T-helper 9 cell (primary cell): ENCODE measurements at places on chromosomes 12 and 14.

GRCh38 chr14:69350892-69351291, 47.2 kb downstream of the ERH start:
- DNase-seq: no peak

- no peak for DNase-seq
Observed at GRCh38 chr14:59148334-59148900, 40.0 kb upstream of the DAAM1 start.

- DNase-seq: no peak
Observed at GRCh38 chr12:128810182-128811127, 13.3 kb downstream of the SLC15A4 start.

DNA sequence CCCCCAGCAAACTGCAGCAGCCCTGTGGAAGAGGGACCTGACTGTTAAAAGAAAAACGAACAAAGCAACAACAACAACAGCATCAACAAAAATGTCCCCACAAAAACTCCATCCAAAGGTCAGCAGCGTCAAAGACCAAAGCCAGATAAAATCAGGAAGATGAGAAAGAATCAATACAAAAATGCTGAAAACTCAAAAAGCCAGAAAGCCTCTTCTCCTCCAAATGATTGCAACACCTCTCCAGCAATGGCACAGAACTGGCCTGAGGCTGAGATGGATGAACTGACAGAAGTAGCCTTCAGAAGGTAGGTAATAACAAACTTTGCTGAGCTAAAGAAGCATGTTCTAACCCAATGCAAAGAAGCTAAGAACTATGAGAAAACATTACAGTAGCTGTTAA, 45.4 kb upstream of the PPP4R3A start:
- DNase-seq: no peak

GRCh38 chr12:92030618-92031017, 115.0 kb downstream of the BTG1 start:
- DNase-seq: peak; percentile 35

GRCh38 chr12:11134305-11134704, at the start of gene TAS2R30:
Gene TAS2R30, minus strand, starts transcription at chr12:11134644. Its CDS starts 400 bp downstream, at chr12:11134244.
- no peak for DNase-seq

DNA sequence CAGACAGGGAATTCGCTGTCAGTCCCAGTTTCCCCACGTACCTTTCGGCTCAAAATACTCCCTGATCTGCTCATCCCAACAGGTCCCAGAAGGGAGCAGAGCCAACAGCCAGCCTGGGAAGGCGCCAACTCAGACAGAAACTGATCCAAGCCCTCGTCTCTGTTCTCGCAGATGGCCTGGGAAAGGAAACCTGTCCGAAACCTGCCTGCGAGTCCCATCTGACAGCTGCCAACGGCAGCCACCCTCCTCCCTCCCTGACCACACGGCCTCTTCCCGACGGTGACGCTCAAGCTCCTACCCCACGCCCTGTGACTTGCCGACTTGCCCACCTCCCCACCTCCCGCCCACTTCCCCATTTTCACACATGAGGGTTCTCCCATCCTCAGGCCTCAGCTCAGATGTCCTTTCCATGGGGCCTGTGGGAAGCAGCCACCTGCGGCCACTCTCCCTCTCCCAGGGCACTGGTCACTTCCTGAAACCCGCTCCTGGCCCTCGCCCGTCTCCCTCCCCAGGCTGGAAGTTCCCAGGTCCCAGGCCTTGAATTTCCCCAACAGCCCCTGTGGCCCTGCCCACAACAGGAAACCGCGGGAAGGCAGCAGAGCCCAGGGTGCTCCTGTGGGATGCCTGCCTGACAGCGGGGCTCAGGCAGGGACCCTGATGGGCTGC, 60.9 kb upstream of the FBRSL1 start:
- DNase-seq: no peak

DNA sequence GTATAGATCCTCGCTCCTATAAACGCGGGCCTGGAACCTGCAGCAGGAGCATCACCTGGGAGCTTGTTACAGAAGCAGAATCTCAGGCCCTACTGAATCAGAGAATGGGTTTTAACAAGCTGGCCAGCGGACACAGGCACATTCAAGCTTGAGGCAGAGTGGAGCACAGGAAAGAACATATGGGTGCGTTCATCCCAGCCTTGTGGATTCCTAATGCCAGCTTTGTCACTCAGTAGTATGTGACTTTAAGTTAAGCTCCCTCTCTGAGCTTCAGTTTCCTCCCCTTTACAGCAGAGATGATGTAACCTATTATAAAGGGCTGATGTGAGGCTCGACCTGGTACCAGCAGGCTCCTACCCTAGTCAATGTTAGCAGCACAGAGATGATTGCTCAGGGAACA, 204.9 kb downstream of the ZFP36L1 start:
- DNase-seq: no peak

GRCh38 chr12:95083471-95083870, 10.1 kb upstream of the NR2C1 start:
- no peak for DNase-seq

GRCh38 chr12:27790179-27790578, 10.1 kb upstream of the MANSC4 start:
- no peak for DNase-seq

DNA sequence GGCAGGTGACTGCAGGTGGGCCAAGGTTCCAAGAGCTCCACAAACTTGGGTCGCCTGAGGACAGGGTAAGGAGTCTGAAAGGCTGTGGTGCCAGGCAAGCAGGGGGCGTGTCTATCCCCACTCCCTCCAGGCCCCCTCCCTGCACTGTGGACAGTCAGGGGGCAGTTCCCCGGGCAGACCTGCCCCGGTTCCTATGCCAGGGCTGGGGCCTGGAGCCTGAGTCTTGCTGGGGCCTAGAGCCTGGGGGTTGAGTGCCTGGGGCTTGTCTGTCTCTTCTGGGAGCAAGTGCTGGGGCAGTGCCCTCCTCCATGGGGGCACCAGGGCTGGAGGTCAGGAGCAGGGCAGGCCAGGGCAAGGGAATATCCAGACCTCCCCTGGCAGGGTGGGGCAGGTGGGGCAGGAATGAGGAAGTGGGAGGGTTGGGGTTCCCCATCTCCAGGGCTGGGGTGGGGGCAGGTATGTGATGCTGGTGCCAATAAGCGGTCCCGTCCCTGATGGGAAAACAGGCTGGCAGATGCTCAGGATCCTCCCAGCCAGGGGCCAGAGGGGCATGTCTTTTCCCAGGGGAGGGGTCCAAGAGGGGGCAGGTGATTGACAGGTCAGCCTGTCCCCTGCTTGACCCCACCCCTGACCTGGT, 11.9 kb upstream of the TNFAIP2 start:
- no peak for DNase-seq
